ENCODE measurements at places on chromosomes 5 and 9. TPM values are rescaled to one million over a fixed set of nuclear protein-coding genes. Genes with fewer than 3 reads are reported as not detected.

The STKLD1 gene
- 0.91 TPM for total RNA-seq

DNA sequence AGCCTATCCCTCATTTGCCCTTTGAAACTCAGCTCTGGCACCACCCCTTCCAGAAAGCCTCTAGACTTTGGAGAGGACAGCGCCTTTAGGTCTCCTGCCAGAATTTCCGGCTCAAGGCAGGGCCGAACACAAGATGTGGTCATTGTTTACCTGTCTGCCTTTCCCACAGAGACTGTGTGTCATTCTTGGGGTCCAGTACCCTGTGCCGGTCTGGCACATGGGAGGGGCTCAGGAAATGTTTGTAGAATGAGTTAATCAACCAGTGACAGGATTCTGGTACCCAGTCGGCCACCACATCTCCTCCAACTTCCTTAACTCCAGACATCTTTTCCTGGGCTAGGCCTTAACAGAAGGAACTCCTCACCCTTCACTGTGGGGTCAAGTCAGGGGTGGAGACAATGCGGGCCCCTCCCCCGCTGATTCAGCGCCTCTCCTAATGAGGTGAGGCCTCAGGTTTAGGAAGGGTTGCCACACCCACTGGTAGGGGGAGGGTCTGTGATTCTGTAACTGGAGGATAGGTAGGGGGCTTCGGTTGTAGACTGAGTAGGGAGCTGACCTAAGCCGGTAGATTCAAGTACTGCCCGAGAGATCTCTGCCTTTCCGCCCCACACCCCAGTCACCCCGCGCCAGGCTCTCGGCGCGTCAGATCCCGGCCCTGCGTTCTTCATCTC is 29.3 kb downstream of the PCDH1 start:
- DNase-seq = no peak

DNA sequence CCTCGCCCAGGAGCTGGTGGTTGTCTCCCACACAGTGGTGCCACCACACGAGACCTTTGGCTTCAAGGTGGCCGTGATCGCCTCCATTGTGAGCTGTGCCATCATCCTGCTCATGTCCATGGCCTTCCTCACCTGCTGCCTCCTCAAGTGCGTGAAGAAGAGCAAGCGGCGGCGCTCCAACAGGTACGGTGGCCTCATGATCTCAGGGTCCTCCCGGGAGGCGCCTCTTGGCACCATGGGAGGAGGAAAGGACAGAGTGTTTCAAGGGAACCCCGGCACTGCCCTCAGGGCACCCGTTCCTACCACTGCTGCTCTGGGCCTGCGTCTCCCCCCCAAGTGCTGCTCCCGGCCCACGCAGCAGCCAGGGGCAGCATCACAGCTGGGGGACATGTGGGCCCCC is 18.2 kb upstream of the CARD19 start:
- no peak for DNase-seq

- DNase-seq = peak; percentile 98
These were observed at the start of gene CAMLG for GRCh38 chr5:134738133-134738962. Gene CAMLG (plus strand): TSS chr5:134738548. CDS start chr5:134738621, 73 bp downstream.

- DNase-seq = peak; percentile 71
These were observed 16.9 kb upstream of the PLCXD3 start for GRCh38 chr5:41527201-41527779.

DNA sequence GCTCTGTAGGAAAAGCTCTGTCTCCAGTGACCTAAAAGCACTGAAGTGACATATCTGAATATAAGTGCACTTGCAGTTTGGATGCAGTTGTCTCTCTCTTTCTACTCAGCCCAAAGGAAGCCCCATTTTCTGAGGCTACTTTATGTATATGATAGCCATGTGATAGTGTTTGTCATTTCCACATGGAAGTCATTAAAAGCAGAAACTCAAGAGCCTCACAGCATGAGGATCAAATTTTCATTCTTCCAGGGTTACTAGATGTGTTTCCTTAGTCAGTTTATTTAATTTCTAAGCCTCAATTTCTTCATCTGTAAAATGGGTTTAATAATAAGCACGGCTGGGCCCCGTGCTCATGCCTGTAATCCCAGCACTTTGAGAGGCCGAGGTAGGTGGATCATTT is 36.7 kb downstream of the RNF44 start:
- DNase-seq = no peak
